ENCODE measurements at places on chromosomes 2 and 18.

- DNase-seq: no peak
Observed at GRCh38 chr2:240584486-240585031, 2.0 kb upstream of the CAPN10 start.

DNA sequence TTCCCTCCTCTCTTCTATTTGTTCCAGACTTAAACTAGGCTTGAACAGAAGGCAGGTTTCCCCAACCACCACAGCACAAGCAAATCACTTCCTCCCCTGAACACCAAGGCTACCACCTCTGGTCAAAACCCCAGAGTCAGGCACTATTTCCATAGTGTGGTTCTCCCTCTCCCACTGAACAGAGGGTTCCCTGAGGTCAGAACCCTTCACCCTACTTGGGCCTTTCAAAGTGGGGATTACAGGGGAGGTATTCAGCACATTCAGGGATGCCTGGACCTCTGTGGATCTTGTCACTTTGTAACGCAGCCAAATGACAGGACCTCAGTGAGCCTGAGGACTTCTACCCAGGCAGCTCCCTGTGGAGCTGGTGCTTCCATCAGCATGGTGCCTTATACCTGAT lies 88.7 kb downstream of the TNS1 start:
- no peak for DNase-seq

DNA sequence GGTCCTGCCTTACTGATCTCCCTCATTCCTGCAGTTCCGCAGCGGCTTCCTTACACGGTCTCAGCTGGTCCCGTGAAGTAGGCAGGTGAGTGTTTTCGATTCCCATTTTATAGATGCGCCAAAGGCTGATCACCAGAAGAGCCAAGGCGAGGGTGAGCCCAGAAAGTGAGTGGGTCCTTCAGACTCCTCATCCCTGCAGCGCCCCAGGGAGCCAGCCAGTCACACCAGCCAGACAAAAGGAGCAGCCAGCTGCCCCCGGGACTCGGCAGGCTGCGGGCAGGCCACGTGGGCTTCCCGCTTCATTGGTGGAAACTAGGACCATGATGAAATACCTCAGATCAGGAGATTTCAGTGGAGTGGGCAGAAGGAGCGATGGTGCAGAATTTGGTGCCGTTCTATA lies 85.9 kb downstream of the SMAD7 start:
- no peak for DNase-seq

DNA sequence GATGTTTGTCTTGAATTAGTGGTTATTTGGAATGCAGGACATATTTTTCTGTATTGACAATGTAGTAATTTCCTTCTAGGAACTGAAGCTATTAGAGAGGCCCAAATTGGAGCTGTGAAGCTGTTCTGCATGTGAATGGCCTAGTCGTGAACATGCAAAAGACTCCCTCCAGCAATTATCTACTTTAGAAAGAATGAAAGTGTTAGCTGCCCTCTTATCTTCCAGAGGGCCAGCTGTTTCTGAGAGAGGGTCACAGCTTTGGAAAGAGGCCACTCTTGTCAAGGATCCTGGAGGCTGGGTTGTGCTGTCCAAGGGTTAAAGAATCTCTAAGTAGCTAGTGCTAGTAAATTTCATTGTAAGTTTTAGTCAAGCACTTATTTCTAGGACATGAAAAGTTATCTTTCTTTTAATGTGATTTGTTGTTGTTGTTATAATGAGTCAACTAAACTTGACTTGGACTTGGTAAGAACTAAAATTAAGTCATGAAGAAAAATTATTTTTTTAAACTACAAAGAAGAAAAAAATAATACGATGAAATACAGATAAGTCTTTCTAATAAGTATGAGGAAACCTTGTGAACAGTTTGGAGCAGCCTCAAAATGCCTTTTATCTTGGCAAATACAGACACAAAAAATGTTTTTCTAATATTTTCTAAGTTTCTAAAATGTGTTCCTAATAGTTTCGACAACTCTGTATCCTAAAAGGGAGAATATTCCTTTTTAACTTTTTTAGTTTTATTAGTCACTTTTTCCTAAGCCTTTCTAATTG lies 36.8 kb downstream of the DPP4 start:
- no peak for DNase-seq

GRCh38 chr2:171858397-171858958 lies 35.6 kb downstream of the SLC25A12 start:
- DNase-seq: no peak

Data from stimulated activated CD8-positive, alpha-beta memory T cell treated with anti-CD3 and anti-CD28 coated beads, Interleukin-2, amount 100 ng/mL, for 1 hour (primary cell).